NCI-H1417 treated with DMSO at 0.1 percent for 48 hours (cell line): ENCODE measurements at places on chromosomes 6 and 20.

DNA sequence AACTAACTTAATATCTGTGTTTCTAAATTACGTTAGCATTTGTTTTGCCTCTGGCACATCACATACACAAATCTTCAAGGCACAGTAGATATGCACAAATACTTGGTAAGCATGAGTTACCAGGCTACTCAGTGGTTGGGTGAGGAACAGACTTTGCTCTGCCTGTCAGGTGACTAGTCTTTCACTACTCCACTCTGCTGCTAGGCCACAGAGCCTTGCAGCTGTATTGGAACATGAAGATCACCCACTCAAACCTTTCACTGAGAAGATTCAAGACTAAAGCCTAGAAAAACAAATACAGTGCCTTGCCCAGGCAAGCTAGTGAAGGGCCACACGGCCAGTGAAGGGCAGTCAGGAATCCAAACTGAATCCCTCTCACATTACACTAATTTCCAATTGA lies 47.0 kb downstream of the DTNBP1 start:
- no peak for DNase-seq

- no peak for DNase-seq
Observed at GRCh38 chr6:129947797-129948196, 70.6 kb upstream of the L3MBTL3 start.

GRCh38 chr20:52496191-52496590 lies 304.6 kb upstream of the ZFP64 start:
- DNase-seq: no peak

DNA sequence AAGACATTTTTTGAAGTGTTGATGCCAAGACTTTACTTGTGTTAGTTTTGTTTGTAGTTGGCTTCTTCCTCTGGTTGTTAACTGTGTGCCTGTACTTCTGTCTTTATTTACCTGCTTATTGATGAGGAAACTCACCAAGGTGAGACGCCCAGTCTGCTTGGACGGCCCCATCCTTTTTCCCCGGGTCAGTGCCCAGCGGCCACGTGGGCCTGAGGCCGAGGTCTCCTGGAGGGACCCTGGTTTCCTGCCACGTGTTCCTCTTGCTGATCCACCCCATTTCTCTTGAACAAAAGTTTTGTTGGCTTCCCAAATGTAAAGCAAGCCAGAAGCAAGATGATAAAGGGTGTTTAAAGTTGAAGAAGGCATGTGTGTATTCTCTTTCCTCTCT lies 24.8 kb downstream of the DUSP22 start:
- no peak for DNase-seq

DNA sequence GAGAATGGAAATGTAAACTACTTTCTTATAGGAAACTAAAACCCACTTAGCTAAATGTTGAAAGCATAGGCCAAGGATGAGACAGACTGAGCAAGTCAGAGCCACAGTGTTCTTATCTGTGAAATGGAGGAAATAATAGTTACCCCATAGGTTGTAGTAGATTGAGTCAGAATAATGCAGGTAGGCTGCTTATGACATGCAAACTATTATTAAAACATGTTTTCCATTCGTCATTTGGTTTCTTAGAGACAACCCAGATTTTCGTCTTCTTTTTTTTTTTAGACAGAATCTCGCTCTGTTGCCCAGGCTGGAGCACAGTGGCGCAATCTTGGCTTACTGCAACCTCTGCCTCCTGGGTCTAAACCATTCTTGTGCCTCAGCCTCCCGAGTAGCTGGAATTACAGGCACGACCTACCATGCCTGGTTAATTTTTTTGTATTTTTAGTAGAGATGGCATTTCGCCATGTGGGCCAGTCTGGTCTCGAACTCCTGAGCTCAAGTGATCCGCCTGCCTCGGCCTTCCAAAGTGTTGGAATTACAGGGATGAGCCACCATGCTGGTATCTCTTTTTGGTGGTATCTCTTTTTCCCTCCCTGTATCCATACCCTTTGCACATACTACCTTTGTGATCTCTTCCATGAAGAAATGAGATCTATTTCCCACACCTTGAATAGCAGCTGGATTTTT lies 196.5 kb upstream of the ZNF217 start:
- no peak for DNase-seq

DNA sequence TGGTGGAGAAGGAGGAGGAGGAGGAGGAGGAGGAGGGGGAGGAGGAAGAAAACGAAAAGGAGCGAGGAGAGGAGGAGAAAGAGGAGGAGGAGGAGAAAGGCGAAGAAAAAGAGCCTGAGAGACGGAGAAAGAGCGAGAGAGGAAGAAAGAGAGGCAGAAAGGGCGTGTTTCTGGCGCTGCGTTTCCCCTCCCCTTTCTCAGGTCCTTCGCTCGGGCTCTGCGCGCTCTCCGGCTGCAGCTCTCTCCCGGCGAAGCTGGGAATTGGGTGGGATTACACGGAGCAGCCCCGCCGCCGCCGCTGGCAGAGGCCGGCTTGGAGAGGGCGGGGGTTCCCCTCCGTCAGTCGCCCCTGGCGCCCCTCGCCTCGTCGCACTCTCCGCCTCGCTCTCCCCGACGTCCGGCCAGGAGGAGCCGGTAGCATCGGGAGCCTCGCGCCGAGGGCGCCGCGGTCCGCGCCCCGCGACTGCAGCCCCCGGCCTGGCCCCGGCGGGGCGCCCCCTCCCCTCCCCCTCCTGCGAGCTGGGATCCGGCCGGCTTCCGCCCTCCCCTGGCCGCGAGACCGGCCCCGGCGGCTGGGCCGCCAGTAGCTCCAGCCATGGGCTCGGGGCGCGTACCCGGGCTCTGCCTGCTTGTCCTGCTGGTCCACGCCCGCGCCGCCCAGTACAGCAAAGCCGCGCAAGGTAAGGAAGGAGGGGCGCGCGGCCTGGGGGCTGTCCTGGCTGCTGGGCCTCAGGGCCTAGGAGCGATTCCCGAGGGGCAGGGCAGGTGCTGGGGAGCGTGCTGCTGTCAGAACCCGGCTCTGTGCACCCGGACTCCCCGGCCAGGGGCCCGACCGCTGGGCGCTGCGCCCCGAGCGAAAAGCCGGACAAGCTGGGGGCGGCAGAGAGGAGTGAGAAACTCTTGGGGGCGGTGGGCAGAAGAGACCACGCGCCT lies at the start of gene SCUBE3:
Gene SCUBE3, plus strand, starts transcription at position 133 of the 933 bp plus-strand sequence. Its CDS starts 463 bp downstream, at position 596.
- no peak for DNase-seq

- DNase-seq: no peak
Observed at GRCh38 chr6:126210398-126211075, 129.4 kb upstream of the CENPW start.

DNA sequence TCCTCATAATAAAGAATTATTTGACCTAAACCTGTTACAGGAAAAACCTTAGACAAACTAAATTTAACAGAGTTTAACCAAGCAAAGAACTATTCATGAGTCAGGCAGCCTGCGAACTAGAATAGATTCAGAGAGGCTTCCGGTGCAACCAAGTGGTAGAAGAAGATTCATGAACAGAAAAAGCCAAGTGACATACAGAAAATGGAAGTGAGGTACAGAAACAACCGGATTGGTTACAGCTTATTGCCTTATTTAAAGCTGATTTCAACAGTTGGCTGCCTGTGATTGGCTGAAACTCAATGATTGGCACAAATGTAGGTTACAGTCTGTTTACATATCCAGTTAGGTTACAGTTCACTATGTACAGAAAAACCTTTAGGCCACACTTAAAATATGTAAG lies 10.1 kb downstream of the PPP1R3G start:
- no peak for DNase-seq

- no peak for DNase-seq
Observed at GRCh38 chr20:20489054-20489453, 121.2 kb downstream of the INSM1 start.

- no peak for DNase-seq
Observed at GRCh38 chr6:72559555-72559954, 62.3 kb upstream of the KCNQ5 start.

DNA sequence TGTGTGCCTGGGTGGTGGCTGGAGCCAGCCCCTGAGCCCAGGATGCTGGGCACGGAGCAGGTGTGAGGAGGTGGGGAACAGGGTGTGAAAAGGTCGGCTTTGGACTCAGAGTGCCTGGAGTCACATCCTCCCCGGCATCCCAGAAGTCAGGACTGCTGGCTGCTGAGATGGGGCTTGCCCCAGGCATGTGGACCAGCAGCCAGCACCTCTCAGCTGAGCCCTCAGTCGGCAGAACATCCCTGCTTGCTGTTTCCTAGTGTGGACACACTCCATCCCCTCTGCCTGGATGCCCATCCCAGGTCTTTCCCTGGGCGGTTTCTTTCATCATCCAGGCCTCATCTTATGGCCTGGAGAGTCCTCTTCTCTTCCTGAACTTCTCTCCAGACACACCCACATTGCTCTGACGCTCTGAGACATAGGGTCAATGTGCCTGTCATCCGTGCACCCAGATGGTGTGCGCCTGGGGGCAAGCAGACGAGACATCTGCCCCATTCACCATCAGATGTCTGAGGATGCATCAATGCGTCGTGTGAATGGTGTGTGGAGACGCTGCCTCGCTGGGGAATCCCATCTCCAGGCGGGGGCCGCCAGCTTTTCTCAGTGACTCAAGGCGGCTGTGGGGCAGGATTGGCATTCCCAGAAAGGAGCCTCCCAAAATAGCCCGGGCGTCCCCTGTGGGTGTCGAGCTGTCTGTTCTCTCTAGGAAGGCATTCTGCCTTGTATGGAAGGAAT lies 104.2 kb downstream of the SYCP2 start:
- DNase-seq: no peak

GRCh38 chr6:166005401-166005943 lies 162.2 kb downstream of the TBXT start:
- no peak for DNase-seq

DNA sequence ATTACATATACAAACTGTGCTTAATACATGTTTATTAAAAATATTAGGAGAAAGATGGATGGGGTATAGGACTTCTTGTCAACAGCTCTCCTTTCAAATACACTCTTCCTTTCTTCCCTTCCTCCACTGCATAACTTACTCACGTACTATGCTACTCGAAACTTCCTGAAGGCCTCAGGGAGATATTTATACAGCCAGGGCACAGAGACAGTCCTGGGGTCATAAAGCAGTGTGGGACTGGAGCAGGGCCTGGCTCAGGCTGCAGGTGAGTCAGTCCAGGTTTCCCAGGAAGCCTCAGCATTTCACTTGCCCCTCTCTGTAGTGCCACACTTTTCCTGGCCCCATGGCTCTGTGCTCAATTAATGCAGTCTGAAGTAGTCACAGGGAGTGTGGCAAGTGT lies 157.0 kb downstream of the UBE3D start:
- DNase-seq: no peak

DNA sequence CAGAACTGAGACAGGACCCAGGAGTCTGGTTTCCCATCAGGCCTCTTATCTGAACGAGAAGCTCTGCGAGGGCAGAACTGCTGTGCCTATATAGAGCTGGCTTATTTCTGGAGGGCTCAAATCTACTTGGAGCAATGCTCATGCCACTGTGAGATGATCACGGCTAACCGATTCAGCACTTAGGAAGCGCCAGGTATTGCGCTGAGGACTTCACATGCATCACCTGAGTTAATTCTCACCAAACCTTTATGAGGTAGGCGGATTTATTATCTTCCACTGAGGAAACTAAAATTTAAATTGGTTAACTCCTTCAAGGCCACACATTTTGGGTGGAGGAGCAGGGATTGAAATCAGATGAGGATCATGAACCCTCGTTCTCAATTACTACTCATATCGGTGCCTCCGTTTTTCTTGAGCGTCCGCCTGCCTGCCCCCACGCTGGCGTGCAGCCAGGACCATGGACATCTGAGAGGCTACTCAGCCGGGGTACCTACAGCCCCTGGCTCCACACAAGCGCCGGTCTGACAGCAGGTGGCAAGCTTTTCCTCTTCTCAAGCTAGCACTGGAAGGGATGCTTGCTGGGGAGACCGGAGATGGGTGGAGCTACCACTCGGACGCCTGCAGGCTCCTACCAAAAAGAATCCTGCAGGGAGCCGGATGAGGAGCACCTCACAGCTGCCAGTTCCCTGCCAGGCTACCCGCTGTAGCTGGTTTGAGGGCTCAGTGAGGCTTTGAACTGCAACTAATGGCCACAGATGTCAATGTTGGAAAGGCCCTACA lies 1.0 kb upstream of the PCIF1 start:
- DNase-seq: peak; percentile 61

- DNase-seq: no peak
Observed at GRCh38 chr6:54366667-54367327, 58.6 kb downstream of the TINAG start.

- DNase-seq: no peak
Observed at GRCh38 chr20:10427060-10427692, 6.8 kb downstream of the MKKS start.

DNA sequence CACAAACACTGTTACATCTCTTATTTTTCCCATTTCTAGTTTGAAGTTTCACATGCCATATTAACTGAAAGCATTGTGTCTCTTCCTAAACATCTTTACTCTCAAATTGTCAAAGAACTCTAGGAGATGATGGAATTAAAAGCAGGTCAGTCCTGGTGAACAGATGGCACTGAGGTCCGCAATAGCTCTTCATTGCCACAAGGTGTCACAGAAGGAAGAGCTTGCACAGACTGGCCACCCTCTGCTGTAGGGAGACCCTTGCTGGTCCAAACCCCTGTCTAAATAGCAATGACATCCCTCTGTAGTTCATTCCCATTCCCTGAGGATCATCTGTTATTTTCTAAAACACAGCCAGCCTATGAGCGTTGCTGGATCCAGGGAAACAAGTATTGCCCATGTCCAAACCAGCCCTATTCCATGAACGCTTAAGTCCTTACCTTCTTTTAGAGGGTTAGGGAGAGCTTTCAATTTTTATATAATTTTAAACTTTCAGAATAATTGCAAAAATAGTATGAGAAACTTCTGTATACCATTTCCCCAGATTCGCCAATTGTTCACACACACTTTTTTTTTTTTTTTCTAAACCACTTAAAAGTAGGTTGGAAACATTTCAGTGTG lies 10.1 kb upstream of the HDAC2 start:
- no peak for DNase-seq

DNA sequence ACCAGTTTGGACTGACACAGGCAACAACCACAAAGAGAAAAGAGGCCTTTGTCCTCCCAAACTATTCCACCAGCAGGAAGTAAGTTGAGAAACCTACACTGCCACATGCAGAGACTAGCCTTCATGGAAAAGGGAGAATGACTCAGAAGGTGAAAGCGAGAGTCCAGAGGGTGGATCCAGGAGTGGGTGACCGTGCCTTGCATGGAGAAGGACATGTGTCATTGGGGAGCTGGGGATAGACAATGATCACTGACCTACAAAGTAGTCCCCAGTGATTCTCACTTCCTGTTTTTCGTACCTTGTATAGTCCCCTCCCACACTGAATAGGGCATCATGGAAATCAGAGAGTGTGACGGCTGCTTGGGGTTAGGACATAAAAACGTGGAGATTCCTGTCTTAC lies 91.9 kb downstream of the MYLK4 start:
- DNase-seq: no peak

DNA sequence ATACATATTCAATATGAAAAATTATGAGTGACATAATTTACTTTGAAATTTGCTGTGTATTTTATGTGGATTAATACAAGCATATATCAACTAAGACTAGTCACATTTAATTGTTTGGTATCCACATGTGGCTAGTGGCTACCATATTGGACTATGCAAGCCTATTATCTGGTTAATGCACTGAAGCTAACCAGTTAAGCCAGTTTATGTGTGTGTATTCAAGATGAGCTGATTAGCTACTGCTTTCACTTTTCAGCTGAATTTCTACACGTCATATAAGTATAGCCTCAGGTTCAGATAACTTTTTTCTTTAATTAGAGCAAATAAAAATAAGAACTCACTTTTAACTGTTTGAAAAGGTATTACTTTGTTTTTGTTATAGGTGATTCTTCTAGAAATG lies 903.7 kb downstream of the TFAP2A start:
- DNase-seq: no peak
